Mesenteric fat pad (tissue), 1 donor: ENCODE measurements at places on chromosomes 16 and 17. TPM values are rescaled to one million over a fixed set of nuclear protein-coding genes. Genes with fewer than 3 reads are reported as not detected.
A peak's percentile ranks its signal among the peaks of the same experiment; 100 is the strongest.

- no peak for DNase-seq
These were observed 102.8 kb downstream of the SSH2 start for GRCh38 chr17:29827179-29827578.

GRCh38 chr17:38464723-38465390 is 36.6 kb downstream of the ARHGAP23 start:
- DNase-seq = peak; percentile 94

- no peak for DNase-seq
These were observed 82.2 kb downstream of the PLXDC1 start for GRCh38 chr17:39069114-39069756.

GRCh38 chr16:57430955-57431354 is 16.2 kb downstream of the CIAPIN1 start:
- no peak for DNase-seq

- no peak for DNase-seq
These were observed 324.6 kb upstream of the CDH11 start for GRCh38 chr16:65446427-65446826.

The HLF gene
- total RNA-seq = 3.3 TPM

The C17orf50 gene
- not detected for total RNA-seq
